HT1080 (cell line): ENCODE measurements at places on chromosomes 7 and 10. TPM values are rescaled to one million over a fixed set of nuclear protein-coding genes. Genes with fewer than 3 reads are reported as not detected.
A peak's percentile ranks its signal among the peaks of the same experiment; 100 is the strongest.

NOC3L gene
- total RNA-seq: 46.9 and 49.1 TPM in 2 replicates

CACNA2D1 gene
- total RNA-seq: 9.0 and 11.9 TPM in 2 replicates

NUTM2A gene
- total RNA-seq: 0.10 and 0.82 TPM in 2 replicates

SH2D4B gene
- total RNA-seq: 0.05 TPM in 1 of 2 replicates, not detected in the other

GRCh38 chr10:62106929-62107519 is 161.6 kb downstream of the RTKN2 start:
- DNase-seq: no peak

DNA sequence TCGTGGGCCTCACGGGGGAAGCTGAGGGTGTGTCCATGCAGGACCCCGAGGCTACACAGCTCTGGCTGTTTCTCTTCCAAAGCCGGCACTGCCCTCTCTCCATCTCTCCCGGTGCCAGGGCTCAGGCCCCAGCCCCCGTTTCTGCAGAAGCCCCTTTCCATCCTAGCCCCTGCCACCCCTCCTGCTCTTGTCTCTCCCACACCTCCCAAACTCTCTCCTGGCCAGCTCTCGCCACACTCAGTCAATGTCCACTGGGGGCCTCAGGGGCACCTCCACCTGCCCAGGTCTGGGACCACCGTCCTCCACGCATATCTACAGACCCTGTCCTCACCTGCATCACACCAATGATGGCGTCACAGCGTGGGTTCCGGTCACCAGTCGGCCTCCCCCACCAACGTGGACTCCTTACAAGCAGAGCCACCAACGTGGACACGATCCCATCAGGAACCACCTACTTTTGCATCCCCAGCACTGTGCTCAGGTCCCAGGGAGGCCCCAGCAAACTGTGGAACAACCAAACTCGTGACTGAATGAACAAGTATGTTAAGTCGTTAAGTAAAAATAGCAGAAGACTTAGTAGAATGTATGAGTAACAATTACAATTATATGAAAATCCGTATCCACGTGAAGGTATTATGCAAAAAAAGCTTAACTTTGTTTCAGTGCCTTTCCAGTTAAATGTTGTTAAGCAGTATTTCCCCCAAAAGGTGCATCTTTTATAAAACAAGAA is 38.4 kb downstream of the DIP2C start:
- DNase-seq: no peak

DNA sequence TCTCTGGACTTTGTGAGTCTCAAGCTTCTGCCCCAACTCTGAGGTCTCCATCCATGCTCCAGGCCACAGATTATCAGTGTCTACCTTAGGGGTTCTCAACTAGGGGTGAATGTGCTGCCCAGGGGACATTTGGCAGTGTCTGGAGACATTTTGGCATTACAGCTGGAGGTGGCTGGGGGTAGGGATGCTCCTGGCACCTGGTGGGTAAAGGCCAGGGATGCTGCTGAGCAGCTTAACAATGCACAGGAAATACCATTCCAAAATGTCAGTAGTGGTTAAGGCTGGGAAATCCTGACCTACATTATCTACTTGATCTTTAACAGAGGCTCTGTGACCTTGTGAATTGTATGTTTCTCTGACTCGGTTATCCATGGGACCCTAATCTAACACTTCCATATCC is 67.3 kb upstream of the PALS2 start:
- DNase-seq: no peak

- peak; percentile 79 for DNase-seq
Observed at GRCh38 chr10:9786576-9786975, 1231.1 kb upstream of the CELF2 start.

- no peak for DNase-seq
Observed at GRCh38 chr7:116363637-116364432, 135.7 kb upstream of the CAV2 start.
